ENCODE measurements at places on chromosomes 11 and 22. TPM values are rescaled to one million over a fixed set of nuclear protein-coding genes. Genes with fewer than 3 reads are reported as not detected.

GRCh38 chr11:62560566-62561103 is 13.1 kb downstream of the EEF1G start:
- no peaks in the 10 kb centered on the region for H3K36me3 ChIP-seq
- H3K27ac ChIP-seq, result peak overlapping the region; percentile 67
- peaks cover 32% of the 10 kb centered on the region for H3K4me1 ChIP-seq
- no peak overlapping the region for H3K4me3 ChIP-seq

DNA sequence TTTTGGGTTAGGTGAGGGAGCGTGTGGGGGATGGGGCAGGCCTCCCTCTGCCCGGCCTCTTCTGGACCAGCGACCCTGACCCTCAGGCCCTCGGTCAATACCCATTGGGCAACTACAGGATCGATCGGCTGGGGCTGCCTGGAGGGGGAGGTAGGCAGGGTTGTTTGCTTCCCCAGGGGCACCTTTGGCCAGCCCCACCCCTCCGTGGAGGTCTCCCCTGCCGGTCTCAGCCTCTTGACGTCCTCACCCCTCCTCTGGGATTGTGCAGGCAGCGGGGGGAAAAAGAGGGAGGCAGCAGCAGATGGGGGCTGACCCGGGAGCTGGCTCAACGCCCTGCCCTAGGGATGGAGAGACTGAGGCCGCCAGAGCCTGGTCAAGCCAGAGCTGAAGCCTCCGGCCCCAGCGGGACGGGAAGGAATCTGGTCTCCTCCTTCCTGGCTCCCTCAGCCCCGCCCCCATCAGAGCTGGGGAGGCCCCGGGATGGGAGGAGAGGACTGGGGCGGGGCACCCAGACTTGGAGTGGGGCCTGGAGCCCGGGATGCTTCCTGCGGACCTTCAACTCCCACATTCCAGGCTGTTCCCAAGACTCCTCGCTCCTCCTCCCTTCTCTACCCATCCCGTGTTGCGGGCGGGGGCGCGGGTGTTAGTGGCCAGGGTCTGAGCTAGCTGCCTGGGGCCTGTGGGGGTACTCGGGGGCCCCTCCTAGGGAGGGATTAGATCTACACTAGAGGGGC is 14.4 kb upstream of the CDC42EP1 start:
- peak overlapping the region; percentile 93 for H3K27ac ChIP-seq
- peak; percentile 96 for DNase-seq
- no peaks in the 10 kb centered on the region for H3K27me3 ChIP-seq
- H3K36me3 ChIP-seq, result no peaks in the 10 kb centered on the region
- H3K4me3 ChIP-seq, result no peak overlapping the region
- H3K4me1 ChIP-seq, result peaks cover 55% of the 10 kb centered on the region

GRCh38 chr11:8937159-8937558 is 4.4 kb upstream of the C11orf16 start:
- no peak overlapping the region for H3K27ac ChIP-seq
- no peak for DNase-seq
- H3K36me3 ChIP-seq, result no peaks in the 10 kb centered on the region
- no peak overlapping the region for H3K4me3 ChIP-seq
- H3K4me1 ChIP-seq, result no peaks in the 10 kb centered on the region
- no peaks in the 10 kb centered on the region for H3K27me3 ChIP-seq

DNA sequence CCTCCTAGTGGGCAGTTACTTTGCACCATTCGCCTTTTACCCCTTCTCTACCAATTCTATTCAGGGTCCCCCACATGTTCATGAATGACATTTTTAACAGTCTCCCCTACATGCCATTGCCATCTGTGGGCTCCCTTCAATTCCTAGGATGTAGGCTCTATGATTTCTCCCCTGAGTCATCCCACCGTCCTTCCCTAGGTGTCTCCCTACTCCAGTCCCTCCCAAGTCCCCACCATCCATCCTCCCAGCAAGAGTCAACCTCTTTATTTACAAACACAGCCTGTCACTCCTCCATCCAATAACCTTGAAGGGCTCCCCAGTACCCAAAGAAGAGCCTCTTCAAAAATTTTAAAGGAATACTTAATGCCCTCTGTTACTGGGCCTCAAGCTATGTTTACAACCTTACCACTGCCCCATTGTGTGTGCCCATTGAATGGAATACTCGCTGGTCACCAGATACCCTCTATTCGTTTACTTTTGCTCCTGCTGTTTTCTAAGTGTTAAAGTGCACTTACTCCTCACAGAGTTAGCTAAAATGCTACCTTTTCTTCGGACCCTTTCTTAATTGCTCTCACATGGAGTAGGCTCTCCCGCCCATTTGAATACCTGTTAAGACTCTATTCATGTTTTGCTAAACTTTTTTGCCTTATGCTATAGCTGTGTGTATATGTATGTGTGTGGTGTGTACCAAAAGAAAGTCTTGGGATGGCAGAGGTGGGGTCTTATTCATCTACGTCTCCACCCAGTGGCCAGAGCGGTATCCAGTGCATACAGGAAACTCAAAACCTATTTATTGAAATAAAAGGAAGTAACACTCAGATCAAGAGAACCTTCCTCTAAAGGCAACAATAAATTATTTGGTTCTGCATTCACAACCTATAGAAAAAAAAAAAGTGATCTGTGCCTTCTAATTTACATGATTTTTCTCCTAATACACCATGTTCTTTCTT is 235.8 kb upstream of the CCDC90B start:
- no peaks in the 10 kb centered on the region for H3K4me1 ChIP-seq
- no peaks in the 10 kb centered on the region for H3K36me3 ChIP-seq
- no peak overlapping the region for H3K4me3 ChIP-seq
- H3K27ac ChIP-seq, result no peak overlapping the region
- no peaks in the 10 kb centered on the region for H3K27me3 ChIP-seq

DNA sequence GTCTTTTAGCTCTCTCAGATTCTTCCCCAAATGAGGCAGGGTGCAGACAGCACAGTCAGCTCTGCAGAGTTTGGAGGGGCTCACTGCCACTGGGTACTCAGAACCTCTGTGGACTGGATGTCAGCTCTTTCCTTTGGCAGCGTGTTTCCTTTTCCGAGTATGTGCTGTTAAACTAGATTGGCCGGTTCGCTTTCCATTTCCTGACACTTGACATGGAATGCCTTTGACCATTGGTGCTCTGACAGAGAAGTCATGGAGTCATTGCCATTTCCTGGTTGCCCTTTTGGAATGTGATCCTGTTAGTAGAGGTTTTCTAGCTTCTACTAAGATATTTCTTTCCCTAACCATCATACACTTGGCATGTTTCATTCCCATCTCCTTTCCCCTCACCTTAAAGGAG is 86.7 kb downstream of the SWAP70 start:
- H3K4me1 ChIP-seq, result peaks cover 6% of the 10 kb centered on the region
- no peaks in the 10 kb centered on the region for H3K36me3 ChIP-seq
- H3K27me3 ChIP-seq, result no peaks in the 10 kb centered on the region
- H3K27ac ChIP-seq, result no peak overlapping the region

- no peaks in the 10 kb centered on the region for H3K36me3 ChIP-seq
- no peaks in the 10 kb centered on the region for H3K4me1 ChIP-seq
- no peak overlapping the region for H3K27ac ChIP-seq
- H3K27me3 ChIP-seq, result no peaks in the 10 kb centered on the region
These were observed 122.3 kb upstream of the SNX19 start for GRCh38 chr11:131038597-131038996.

- H3K4me3 ChIP-seq, result no peak overlapping the region
- H3K4me1 ChIP-seq, result peaks cover 10% of the 10 kb centered on the region
- peak overlapping the region; percentile 91 for H3K27ac ChIP-seq
- H3K27me3 ChIP-seq, result no peaks in the 10 kb centered on the region
- DNase-seq, result no peak
- H3K36me3 ChIP-seq, result no peaks in the 10 kb centered on the region
These were observed 37.0 kb downstream of the PDE2A start for GRCh38 chr11:72637198-72637597.

DNA sequence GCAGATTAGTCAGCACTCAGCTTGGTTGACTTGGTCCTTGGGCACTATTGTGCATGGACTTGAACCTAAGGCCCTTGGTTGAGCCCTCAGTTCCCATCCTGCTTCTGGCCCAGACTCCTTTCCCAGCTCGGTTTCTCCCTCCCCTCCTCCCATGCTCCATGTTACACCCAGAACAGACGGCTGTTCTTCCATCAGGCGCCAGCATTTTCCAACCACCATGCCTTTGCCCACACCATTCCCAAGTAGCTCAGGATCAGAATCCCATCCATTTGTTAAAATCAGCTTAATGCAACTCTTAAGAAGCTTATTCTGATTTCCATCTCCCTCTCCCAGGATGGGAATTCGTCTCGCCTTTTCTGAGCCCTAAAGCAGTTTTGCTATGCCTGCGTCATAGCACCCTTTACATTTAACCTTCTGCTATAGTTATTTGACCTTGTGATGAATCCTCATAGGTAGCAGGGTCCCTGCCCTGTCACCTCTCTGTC is 110.7 kb downstream of the MICAL2 start:
- H3K4me1 ChIP-seq, result peaks cover 5% of the 10 kb centered on the region
- H3K27me3 ChIP-seq, result no peaks in the 10 kb centered on the region
- no peaks in the 10 kb centered on the region for H3K36me3 ChIP-seq
- no peak overlapping the region for H3K27ac ChIP-seq
- no peak overlapping the region for H3K4me3 ChIP-seq
- no peak for DNase-seq

DNA sequence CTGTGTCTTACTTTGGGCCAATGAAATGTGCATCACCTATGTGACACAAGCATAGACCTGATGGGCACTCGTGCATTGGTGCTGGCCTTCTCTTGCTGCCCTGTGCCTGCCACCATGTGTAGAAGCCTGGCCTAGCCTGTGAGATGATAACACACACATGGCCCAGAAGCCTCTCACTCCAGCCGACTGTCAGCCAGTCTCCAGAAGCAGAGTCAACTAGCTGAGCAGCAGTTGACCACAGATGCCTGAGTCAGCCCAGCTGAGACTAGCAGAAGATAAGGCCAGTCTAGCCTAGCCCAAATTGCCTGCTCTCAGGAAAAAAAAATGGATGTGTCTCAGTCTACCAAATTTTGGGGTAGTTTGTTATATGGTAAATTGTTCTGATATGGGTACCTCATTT is 46.2 kb downstream of the CSNK2A3 start:
- no peaks in the 10 kb centered on the region for H3K36me3 ChIP-seq
- H3K4me1 ChIP-seq, result no peaks in the 10 kb centered on the region
- no peak overlapping the region for H3K27ac ChIP-seq
- H3K4me3 ChIP-seq, result no peak overlapping the region

- no peaks in the 10 kb centered on the region for H3K36me3 ChIP-seq
- H3K4me3 ChIP-seq, result no peak overlapping the region
- no peaks in the 10 kb centered on the region for H3K27me3 ChIP-seq
- DNase-seq, result no peak
- no peaks in the 10 kb centered on the region for H3K4me1 ChIP-seq
These were observed 68.6 kb upstream of the ATXN10 start for GRCh38 chr22:45602824-45603595.

GRCh38 chr22:41674846-41675340 is 13.8 kb downstream of the SNU13 start:
- H3K36me3 ChIP-seq, result peaks cover 47% of the 10 kb centered on the region
- no peak for DNase-seq
- no peak overlapping the region for H3K27ac ChIP-seq

- H3K27me3 ChIP-seq, result no peaks in the 10 kb centered on the region
- DNase-seq, result no peak
- peaks cover 17% of the 10 kb centered on the region for H3K4me1 ChIP-seq
- no peak overlapping the region for H3K27ac ChIP-seq
- H3K36me3 ChIP-seq, result peaks cover 26% of the 10 kb centered on the region
These were observed 58.3 kb downstream of the AAMDC start for GRCh38 chr11:77879218-77879617.

DNA sequence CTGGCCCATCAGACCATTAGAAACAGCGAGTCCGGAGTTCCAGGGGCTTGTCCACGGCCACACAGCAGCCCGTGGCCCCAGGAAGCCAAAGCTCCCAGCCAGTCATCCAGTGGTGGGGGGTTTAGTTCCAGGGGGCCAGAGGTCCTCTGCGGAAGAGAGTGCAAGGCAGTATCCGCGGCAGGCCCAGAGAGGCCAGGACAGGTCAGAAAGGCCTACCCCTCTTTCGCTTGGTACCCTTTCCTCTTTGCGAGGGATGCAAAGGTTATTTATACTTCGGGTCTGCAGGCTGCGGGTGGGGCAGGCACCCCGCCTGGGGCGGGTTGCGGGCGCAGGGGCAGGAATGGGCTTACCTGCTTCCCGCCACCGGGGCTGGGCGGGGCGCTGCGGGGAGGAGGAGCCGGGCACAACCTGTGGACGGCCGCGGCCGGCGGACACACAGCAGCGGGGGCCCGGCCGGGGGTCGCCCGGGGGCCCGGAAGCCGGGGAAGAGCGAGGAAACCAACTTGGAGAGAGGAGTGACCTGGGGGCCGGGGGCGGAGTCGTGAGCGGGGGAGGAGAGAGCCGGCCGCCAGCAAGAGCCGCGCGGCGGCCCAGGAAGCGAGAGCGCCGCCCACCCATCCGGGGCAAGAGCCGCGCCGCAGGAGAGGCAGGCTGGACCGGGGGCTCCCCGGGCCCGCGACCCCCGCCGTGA is at the start of gene SH3BP1:
SH3BP1 (plus strand) TSS at position 600 of the 691 bp plus-strand sequence. CDS start 119 bp downstream, outside the sequence.
- no peak within 1 kb of the TSS for H3K4me3 ChIP-seq
- no peaks in the 10 kb centered on the region for H3K27me3 ChIP-seq
- no peak within 1 kb of the TSS for H3K27ac ChIP-seq
- H3K4me1 ChIP-seq, result peaks cover 4% of the 10 kb centered on the region

DNA sequence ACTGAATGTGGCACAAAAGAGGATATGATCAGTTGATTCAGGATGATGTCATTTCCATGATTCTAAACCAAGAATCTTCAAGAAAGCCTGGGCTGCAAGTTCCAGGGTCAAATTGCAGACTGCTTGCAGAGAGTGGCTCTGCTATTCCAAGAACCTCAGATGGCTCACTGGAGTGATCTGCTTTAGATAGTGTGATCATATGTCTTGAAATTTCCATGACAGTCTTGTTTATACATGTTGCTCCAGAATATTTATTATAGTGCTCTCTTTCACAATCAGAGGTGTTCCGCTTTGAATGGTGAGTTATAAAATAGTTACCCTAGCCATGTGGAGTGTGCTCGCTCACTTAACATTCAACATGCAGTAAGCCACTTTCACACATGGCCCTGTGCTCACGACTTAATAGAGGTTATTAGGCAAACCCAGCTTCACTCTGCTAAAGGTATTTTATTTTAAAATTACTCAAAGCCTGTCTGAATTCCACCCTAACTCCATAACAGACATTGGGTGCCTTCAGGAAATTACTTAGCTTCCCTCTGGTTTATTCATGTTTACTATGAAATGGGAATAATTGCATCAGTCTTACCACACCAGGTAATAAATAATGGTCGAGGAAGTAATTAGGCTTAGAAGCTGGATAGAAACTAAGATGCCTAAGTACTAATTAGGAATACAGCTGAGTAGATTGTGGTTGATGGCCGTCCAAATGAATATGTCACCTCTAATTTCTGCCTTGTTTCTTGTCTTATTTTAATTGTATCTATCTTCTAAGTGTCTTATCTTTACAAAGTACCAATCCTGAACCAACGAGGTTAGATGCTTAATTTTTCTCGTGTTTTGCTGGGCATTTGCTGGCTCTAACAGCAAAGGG is 187.9 kb downstream of the ETS1 start:
- DNase-seq, result no peak
- no peaks in the 10 kb centered on the region for H3K4me1 ChIP-seq
- no peak overlapping the region for H3K4me3 ChIP-seq
- no peaks in the 10 kb centered on the region for H3K27me3 ChIP-seq

TRIM68 gene
- polyA plus RNA-seq, result 5.1 TPM

OR52A1 gene
- polyA plus RNA-seq, result not detected

UPK3A gene
- not detected for polyA plus RNA-seq

DCDC1 gene
- polyA plus RNA-seq, result 0.29 TPM

RBMXL2 gene
- not detected for polyA plus RNA-seq
